Uterus (tissue), 4 donors: ENCODE measurements at places on chromosomes 4 and X. TPM values are rescaled to one million over a fixed set of nuclear protein-coding genes. Genes with fewer than 3 reads are reported as not detected.

GRCh38 chr4:40193016-40193571 is 3.7 kb upstream of the RHOH start:
- no peaks in the 10 kb centered on the region for H3K36me3 ChIP-seq
- H3K4me3 ChIP-seq = no peak overlapping the region
- no peaks in the 10 kb centered on the region for H3K27me3 ChIP-seq

GRCh38 chr4:8261851-8262535 is 7.6 kb upstream of the HTRA3 start:
- no peaks in the 10 kb centered on the region for H3K27me3 ChIP-seq
- H3K36me3 ChIP-seq = no peaks in the 10 kb centered on the region
- H3K27ac ChIP-seq = no peak overlapping the region
- no peaks in the 10 kb centered on the region for H3K4me1 ChIP-seq
- H3K4me3 ChIP-seq = no peak overlapping the region
- no peak for DNase-seq

DNA sequence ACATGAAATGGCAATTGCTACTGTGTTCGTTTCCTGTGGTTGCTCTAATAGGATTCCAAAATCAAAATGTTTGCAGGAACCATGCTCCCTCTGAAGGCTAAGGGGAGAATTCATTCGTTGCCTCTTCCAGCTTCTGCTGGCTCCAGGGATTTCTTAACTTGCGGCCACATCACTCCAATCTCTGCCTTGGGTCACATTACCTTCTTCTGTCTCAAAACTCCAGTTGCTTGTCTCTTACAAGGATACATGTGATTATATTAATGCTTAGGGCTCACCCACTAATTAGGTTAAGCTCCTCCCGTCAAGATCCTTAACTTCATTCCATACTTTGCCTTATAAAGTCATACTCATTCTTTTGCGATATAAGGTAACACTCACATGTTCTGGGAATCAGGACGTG is 208.4 kb downstream of the RBM46 start:
- no peaks in the 10 kb centered on the region for H3K4me1 ChIP-seq
- no peak overlapping the region for H3K27ac ChIP-seq
- H3K4me3 ChIP-seq = no peak overlapping the region
- no peaks in the 10 kb centered on the region for H3K27me3 ChIP-seq
- no peaks in the 10 kb centered on the region for H3K36me3 ChIP-seq

The SHOX gene
- total RNA-seq = not detected

- no peaks in the 10 kb centered on the region for H3K4me1 ChIP-seq
- DNase-seq = no peak
- no peak overlapping the region for H3K27ac ChIP-seq
- no peaks in the 10 kb centered on the region for H3K27me3 ChIP-seq
- H3K36me3 ChIP-seq = no peaks in the 10 kb centered on the region
Observed at GRCh38 chr4:176641237-176641636, 151.5 kb downstream of the VEGFC start.

- no peaks in the 10 kb centered on the region for H3K27me3 ChIP-seq
- no peak for DNase-seq
- H3K4me3 ChIP-seq = no peak overlapping the region
- no peaks in the 10 kb centered on the region for H3K36me3 ChIP-seq
Observed at GRCh38 chr4:108555701-108556100, 64.7 kb upstream of the RPL34 start.

The PNMA6A gene
- 2.3 TPM for total RNA-seq

The SRPK3 gene
- 0.76 TPM for total RNA-seq

DNA sequence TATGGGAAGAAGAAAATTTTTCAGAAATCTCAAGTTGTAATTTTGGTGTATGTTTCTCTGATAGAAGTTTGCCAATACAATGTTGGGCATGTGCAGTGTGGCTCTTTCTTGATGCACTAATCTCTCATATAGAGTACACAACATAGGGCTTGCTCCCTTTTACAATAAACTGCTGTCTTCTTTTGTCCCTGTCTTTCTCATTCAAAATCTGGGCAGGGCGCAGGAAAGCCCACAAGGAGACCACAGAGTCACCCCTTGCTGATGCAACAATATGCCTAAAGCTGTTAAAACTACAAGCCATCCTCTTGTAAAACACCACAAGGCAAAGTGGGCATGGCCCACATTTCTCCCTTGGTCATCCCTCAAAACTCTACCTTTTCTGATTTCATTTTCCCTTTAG is 63.4 kb upstream of the TBC1D9 start:
- DNase-seq = no peak
- H3K36me3 ChIP-seq = no peaks in the 10 kb centered on the region
- no peaks in the 10 kb centered on the region for H3K4me1 ChIP-seq

The SSX2B gene
- total RNA-seq = not detected

DNA sequence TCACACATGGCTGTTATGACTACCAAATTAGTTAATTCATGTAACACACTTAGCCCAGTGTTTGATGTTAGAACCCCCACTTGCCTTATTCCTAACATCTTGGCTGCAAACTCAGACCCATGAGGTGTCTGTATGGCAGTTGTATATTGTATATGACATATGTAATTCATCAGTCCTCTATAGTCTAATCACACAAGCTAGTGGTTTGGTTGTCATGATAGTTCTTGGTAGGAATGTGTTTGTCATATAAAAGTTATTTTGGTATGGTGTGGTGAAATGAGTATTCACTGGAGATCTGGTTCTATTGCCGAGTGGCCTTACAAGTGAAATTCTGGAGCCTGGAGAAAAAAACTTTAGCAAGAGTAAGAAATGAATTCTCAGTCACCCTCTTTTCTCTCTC is 149.2 kb downstream of the AWAT2 start:
- H3K27me3 ChIP-seq = no peaks in the 10 kb centered on the region
- H3K4me3 ChIP-seq = no peak overlapping the region
- no peaks in the 10 kb centered on the region for H3K4me1 ChIP-seq
- no peak overlapping the region for H3K27ac ChIP-seq
- DNase-seq = no peak

DNA sequence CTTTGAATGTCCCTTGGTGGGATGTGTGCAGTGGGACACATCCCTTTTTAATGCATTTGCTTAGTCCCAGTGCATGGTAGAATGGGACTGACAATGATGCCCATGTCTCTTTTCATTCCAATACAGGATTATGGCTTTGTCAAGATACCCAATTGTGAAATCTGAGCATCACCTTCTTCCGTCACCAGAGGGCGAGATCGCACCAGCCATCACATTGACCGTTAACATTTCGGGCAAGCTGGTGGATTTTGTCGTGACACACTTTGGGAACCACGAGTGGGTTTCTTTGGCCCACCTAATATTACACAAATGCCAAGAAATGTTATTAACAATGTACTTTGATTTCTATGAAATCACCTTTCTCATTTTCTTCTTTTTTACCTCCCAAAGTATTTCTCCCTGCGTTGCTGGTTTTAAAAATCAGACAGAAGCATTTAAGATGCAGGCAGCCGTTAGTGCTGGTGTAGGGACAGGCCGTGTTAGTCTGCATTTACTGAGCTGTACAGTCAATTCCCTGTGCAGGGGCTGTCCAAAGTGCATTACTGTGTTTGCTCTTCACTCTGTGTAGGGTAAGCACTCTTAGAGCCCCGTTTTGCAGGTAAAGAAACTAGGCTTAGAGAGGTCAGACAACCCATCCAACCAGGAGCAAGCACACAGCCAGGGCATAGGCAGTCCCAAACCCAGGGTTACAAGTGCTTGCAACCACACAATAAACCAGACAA is 46.5 kb downstream of the CWH43 start:
- no peaks in the 10 kb centered on the region for H3K36me3 ChIP-seq
- H3K4me1 ChIP-seq = no peaks in the 10 kb centered on the region
- H3K27me3 ChIP-seq = no peaks in the 10 kb centered on the region
- no peak for DNase-seq
- no peak overlapping the region for H3K27ac ChIP-seq
- no peak overlapping the region for H3K4me3 ChIP-seq
